ENCODE measurements at places on chromosomes 3 and 15.

GRCh38 chr3:184169896-184170875 lies 4.5 kb upstream of the AP2M1 start:
- no peak for DNase-seq

DNA sequence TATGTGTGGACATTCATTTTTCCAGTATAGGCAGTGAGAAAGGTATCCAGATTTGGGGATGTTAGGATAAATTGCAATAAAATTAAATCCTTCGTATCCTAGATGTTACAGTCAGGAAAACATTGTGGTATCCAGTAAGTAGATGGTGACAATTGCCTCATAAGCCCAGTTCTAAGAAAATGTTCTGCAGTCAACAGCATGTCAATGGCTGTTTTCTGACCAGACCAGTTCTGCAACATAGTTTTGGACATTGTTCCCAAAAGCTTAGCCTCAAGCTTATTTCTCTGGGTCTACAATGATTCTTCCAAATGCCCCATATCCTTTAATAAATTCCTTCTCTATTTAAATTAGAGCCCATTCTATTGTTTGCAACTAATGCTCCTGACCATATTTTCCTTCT lies 480.7 kb downstream of the FHIT start:
- no peak for DNase-seq

DNA sequence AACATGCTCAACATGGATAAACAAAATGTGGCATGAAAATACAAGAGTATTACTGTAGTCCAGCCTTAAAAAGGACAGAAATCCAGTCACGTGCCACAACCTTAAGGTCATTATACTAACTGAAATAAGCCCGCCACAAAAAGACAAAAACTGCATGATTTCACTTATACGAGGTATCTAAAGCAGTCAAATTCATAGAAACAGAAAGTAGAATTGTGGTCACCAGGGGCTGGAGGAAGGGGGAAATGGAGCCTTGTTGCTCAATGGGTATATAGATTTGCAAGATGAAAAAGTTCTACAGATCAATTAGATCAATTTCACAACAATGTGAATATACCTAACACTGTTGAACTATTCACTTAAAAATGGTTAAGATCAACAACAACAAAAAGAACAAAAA lies 7.4 kb downstream of the GLB1 start:
- peak; percentile 39 for DNase-seq

GRCh38 chr3:18474202-18474601 lies 49.1 kb upstream of the SATB1 start:
- no peak for DNase-seq

DNA sequence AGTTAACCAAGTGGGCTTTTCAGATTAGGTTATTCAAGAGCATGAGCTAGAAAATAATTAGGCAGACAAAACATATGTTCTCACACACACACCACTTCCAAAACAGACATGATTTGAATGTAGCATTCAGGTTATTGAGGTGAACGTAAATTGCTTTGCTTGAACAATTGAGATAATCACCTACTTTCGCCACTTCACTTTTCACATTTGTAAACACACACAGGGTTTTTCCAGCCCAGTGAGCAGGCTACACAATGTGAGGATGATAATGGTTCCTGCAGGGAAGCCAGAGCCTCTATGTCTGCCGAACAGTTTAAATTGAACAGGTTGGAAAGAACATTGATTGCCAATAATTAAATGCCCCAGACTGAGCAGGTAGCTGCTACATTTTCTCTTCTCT lies 560.8 kb downstream of the OCA2 start:
- no peak for DNase-seq

GRCh38 chr15:43132830-43133429 lies 456 bp upstream of the TMEM62 start:
- DNase-seq, result no peak

- no peak for DNase-seq
These were observed 29.8 kb upstream of the CPB1 start for GRCh38 chr3:148797795-148798194.

DNA sequence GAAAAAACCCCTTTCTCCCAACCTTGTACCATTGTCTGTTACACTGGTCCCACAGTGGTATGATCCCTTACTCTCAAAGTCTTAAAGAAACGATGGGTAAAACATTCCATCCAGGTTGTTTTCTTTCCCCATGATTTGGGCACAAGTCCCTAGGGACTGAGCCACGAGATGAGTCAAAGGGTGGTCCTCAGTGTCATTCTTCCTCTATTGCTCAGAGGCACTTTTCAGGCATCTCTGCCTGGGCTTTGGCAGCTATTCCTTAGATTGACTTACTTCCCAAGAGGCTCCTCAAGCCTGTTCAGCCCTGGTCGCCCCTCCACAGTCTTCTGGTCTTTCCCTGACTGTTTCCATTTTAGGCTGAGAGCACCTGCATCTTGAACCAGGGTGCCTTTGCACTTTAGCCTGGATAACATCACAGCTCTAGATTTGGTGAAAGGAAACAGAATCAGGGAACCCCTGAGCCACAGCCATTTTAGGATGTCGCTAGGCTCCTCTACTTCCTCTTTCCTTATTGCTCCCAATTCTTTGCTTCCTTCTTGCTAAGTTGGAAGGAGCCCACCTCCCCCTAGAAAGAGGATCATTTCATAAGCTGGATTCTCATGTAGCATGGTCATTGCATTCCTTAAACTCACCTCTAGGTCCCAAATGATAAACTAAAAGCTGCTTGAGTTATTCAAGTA lies 131.0 kb upstream of the TPRG1 start:
- no peak for DNase-seq

DNA sequence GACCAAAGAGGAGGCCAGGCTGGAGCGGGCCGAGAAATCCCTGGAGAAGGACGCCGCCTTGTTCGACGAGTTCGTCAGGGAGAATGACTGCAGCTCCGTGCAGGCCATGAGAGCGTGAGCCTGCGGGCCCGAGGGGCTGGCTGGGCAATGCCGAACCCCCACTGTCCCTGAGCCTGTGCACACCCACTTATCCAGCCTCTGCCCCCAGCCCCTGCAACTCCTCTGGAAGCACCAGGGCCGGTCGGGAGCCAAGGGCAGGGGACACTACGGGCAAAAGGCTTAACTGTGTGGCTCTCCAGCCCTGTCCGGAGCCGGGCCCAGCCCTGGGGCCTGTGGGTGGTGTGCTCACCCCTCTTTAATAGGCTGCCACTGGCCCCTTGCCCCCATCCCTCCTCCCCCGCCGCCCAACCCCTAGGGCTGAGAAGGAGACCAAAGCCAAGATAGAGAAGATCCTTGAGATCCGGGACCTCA lies 24.0 kb downstream of the CFAP100 start:
- DNase-seq, result no peak

- DNase-seq, result no peak
These were observed 21.2 kb downstream of the TM4SF4 start for GRCh38 chr3:149495581-149496125.

DNA sequence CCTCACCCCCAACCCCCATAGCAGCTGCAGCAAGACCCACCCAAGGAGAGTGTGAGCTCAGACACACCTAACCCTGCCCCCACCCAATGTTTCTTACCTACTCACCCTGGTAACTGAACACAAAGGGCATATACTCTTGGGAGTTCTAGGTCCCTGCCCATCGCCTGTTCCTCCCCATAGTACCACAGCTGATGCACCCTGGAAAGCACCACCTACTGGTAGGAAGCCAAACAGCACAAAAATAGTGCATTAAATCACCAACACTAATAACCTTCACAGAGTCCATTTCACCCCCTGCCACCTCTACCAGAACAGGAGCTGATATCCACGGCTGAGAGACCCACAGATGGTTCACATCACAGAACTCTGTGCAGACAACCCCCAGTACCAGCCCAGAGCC lies 245.2 kb downstream of the EFHB start:
- no peak for DNase-seq

- no peak for DNase-seq
These were observed 746.6 kb upstream of the CFAP20DC start for GRCh38 chr3:59796456-59796855.

DNA sequence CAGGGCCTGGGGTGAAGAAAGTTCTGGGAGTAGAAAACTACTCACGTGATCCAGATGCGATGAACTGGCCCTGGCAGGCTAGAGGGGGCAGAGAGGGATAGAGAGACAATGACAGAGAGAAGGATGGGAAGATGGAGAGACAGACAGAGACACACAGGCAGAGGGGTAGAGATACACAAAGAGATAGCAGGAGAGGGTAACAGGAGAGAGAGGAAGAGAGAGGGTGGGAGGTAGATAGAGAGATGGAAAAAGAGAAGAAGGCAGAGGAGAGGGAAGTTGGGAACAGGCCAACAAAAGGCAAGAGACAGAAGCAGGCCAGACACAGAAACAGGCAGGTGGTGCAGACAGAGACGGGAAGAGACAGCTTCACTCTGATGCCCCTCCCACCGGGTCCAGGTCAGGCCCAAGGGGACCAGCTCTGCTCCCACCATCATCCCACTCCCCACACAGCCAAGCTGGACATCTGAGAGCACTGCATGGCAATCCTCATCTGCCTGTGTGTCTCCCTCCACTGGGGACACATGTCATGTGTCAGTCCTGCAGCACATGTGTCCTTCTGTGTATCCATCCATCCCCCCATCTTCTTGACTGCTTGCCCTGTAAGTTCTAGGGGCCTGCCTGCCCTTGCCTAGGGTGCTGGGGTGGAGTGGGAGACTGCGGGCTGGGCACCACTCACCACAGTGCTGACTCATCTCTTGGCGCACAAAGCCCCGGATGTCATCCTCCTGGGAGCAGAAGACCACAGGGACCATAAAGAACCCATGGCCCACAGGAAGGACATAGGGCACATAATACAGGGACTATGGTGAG lies 2.2 kb upstream of the UCN2 start:
- no peak for DNase-seq

DNA sequence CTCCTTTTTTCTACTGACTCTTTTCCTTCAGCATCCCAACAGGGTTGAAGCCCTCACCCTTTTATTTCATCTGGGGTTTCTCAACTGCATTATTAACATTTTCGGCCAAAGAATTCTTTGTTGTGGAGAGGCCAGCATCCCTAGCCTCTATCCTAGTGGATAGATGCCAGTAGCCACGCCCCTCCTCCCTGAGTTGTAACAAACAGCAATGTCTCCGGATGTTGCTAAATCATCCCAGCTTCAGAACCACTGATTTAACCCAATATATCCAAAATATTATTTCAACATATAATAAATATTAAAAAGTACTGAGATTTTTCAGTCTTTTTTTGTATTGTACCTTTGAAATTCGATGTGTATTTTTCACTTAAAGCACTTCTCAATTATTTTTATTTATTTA lies 2.0 kb upstream of the RNF111 start:
- DNase-seq, result no peak

GRCh38 chr3:134846911-134847317 lies 51.9 kb downstream of the EPHB1 start:
- DNase-seq, result no peak

DNA sequence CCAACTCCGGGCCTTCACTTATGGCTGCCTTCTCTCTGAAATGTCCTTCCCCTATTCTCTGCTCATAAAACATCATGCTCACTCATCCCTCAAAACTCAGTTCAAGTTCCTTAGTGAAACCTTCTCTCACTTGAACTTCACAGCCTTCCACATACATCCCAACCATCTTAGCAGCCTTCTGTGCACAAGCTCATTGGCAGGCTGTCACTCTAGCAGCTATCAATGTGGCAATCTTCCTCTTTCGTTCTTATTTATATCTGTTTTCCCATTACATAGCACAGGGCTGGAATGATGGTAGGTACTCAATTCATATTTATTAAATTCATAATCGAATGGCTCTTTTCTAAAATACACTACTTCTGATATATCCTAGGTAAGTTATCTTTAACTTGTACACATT lies 66.4 kb upstream of the MCTP2 start:
- DNase-seq, result no peak

DNA sequence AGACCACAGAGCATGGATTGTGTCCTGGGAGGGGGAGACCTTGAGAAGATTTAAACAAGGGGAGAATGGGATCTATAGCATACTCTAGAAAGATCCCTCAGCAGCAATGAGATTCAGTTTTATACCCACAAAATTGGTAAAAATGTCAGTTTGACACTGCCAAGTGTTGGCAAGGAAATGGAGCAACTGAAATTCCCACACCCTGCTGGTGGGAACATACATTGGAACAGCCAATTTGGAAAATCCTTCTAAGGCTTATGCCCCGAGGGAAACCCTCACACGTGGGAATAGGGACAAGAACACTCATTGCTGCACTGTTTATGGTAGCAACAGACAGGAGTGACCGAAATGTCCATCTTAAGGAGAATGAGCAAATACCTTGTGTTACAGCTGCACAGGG lies 5.0 kb upstream of the DNAJB8 start:
- DNase-seq, result no peak

- no peak for DNase-seq
These were observed 269.3 kb upstream of the ONECUT1 start for GRCh38 chr15:53059273-53060043.

DNA sequence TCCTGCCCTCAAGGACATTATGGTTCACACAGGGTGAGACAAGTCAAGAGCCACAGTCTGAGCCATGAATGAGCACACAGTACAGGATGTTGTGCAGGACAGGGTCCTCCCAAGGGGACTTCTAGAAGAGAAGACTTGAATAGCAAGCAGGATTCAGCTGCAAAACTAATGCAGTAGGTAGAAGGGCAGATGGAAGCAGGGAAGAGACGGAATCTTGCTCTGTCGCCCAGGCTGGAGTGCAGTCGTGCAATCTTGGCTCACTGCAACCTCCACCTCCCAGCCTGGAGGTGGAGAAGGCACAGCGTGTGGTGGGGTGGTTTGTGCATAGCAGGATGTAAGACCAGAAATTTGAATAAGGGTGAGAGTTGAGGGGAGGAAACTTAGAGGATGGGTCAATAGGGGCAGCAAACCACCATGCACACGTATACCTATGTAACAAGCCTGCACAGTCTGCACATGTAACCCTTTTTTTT lies 8.0 kb downstream of the BCL2L10 start:
- no peak for DNase-seq

DNA sequence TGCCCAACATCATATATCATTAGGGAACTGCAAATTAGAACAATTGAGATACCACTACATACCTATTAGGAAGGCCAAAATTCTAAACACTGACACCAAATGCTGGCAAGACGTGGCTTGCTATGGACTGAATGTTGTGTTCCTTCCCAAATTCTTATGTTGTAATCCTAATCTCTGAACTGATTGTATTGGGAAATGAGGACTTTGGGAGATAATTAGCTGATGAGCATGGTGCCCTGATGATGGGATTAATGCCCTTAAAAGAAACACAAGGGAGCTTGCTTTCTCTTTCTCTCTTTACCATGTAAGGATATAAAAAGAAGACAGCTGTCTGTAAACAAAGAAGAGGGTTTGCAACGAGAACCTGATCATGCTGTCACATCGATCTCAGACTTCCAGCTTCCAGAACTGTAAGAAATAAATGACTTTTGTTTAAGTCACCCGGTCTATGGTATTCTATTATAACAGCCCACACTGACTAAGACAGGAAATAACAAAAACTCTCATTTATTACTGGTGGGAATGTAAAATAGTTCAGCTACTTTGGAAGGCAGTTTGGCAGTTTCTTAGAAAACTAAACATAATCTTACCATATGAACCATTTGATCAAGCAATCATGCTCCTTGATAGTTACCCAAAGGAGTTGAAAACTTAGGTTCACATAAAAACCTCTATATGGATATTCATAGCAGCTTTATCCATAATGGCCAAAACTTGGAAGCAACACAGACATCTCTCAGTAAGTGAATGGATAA lies 458.3 kb upstream of the CBLB start:
- no peak for DNase-seq

- no peak for DNase-seq
These were observed 157.7 kb upstream of the CADPS start for GRCh38 chr3:63032881-63033280.
